ENCODE measurements at places on chromosomes 2 and 18.

DNA sequence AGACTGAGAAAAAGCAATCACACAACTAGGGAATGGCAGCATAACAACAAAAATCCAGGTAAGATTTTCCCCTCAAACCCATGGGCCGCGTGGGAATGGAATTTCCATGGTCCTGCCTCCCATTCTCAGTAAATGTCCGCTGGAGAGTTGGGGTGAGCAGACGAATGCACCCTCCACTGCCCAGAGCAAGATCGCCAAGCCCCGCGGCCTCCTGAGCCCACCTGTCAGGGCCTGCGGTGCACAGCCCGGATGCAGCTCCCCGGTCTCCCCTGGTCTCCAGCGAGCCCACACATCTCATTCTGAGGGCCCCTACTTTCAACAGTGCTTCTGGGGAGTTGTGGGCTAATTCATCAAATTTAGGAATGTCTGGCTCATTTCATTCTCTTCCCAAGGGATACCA is 327.4 kb upstream of the HS6ST1 start:
- DNase-seq = no peak

DNA sequence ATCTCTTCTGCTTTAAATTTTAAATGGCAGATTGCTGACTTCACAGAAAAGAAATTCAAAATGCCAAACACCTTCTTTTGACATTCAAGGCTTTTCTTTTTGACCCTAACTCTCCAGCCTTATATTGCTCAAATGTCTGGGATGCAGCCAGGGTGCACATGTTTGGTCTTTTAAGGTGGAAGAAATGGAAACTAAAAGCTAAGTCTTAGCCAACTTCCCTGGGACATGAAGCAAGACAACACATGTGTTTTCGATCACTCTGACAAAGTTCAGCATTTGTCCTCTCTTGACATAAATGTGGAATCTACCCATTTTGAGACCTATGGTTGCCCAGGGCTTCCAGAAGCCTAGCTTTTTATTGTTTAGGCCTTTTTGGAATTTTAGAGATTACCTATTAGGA is 161.6 kb downstream of the RDH14 start:
- no peak for DNase-seq

GRCh38 chr2:134087371-134087921 is 166.4 kb upstream of the MGAT5 start:
- no peak for DNase-seq

GRCh38 chr2:157418239-157418641 is 25.6 kb downstream of the CYTIP start:
- DNase-seq = no peak

- DNase-seq = no peak
Observed at GRCh38 chr2:1571477-1572417, 158.5 kb downstream of the TPO start.

DNA sequence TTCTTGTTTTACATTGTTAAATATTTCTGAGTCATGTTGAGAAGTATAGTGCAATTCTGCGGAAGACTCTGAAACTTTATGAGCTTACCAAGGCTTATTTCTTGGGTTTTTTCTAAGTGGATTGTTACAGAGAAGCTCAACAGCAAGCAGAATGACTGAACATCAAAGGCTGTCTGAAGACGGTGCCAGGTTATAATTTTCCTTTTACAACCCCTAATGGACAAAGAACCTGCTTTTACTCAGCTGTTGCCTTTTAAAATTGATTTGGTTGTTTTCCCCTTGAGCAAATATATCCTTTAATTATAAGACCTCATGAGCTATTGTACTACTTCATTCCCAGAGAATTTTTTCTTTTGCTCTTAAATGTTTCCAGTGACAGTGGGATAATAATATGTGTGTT is 41.6 kb downstream of the LAMA3 start:
- no peak for DNase-seq

- no peak for DNase-seq
Observed at GRCh38 chr2:186748354-186748753, 54.5 kb downstream of the FAM171B start.

- no peak for DNase-seq
Observed at GRCh38 chr2:161576421-161576820, 47.8 kb upstream of the SLC4A10 start.

DNA sequence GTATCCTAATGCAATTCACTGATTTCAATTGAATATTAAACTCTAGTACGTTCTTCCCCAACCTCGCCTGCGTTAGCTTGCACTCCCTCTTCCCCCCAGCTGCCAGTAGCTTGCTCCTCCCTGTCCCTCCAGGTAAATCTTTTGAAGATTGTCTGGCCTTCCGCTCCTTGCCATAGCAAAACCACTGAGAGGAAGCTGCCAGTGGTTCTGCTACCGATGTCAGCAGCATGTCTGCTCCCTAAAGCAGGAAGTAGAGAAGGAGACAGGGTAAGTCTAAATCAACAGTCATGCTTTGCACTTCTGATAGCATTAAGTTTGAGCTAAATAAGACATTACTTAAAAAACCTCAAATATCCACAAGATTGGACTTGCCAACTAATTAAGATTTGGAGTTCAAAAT is 89.1 kb downstream of the SCN2A start:
- no peak for DNase-seq

Data from stimulated activated CD4-positive, alpha-beta T cell treated with anti-CD3 and anti-CD28 coated beads, Interleukin-4, amount 100 ng/mL, for 4 hours (primary cell).